Dermis blood vessel endothelial cell (primary cell): ENCODE measurements at places on chromosomes 6 and 20. TPM values are rescaled to one million over a fixed set of nuclear protein-coding genes. Genes with fewer than 3 reads are reported as not detected.

Gene LMBRD1
- total RNA-seq, result 23.0 and 28.0 TPM in 2 replicates

Gene IL20RA
- total RNA-seq, result 0.51 and 0.79 TPM in 2 replicates

Gene TNFRSF6B
- total RNA-seq, result 16.8 and 22.0 TPM in 2 replicates

Gene MARCKS
- total RNA-seq, result 311 and 333 TPM in 2 replicates

Gene CD93
- 361 and 441 TPM in 2 replicates for total RNA-seq

Gene TLDC2
- total RNA-seq, result under 0.01 and 0.14 TPM in 2 replicates

Gene TNFRSF21
- total RNA-seq, result 56.0 and 71.9 TPM in 2 replicates

Gene CFB
- total RNA-seq, result 1.6 and 2.0 TPM in 2 replicates

Gene CCM2L
- 31.1 and 35.5 TPM in 2 replicates for total RNA-seq

Gene SLPI
- 0.70 and 2.0 TPM in 2 replicates for total RNA-seq

Gene CALHM6
- total RNA-seq, result 0.33 and 0.85 TPM in 2 replicates

Gene EPHA7
- under 0.01 TPM in 2 replicates for total RNA-seq

Gene RIPK1
- 30.5 and 35.4 TPM in 2 replicates for total RNA-seq

Gene PXDC1
- total RNA-seq, result 61.5 and 135 TPM in 2 replicates

Gene IRF4
- total RNA-seq, result 0.05 TPM in 1 of 2 replicates, not detected in the other

Gene C4B
- total RNA-seq, result 1.2 and 2.6 TPM in 2 replicates

Gene SNRPB2
- total RNA-seq, result 51.2 and 55.8 TPM in 2 replicates

Gene ETV7
- total RNA-seq, result 0.09 and 0.17 TPM in 2 replicates

Gene MYB
- total RNA-seq, result 0.17 and 0.19 TPM in 2 replicates

Gene PRICKLE4
- 6.9 and 10.4 TPM in 2 replicates for total RNA-seq

Gene LRRC73
- 0.14 and 0.17 TPM in 2 replicates for total RNA-seq

Gene TAAR5
- not detected in 2 replicates for total RNA-seq

Gene CLIC5
- under 0.01 and 0.09 TPM in 2 replicates for total RNA-seq

Gene DSP
- 53.1 and 95.4 TPM in 2 replicates for total RNA-seq

Gene PCMT1
- 132 and 137 TPM in 2 replicates for total RNA-seq

Gene PHACTR3
- 0.51 and 1.3 TPM in 2 replicates for total RNA-seq

Gene SNAP91
- total RNA-seq, result 0.51 and 1.0 TPM in 2 replicates

Gene PABPC1L
- total RNA-seq, result 1.3 and 2.6 TPM in 2 replicates

Gene VGLL2
- total RNA-seq, result not detected in 2 replicates

Gene CD109
- total RNA-seq, result 25.2 and 36.3 TPM in 2 replicates

Gene AVP
- total RNA-seq, result not detected in 2 replicates

Gene BANF2
- not detected in 2 replicates for total RNA-seq

Gene COL9A1
- not detected in 2 replicates for total RNA-seq

Gene CST9L
- total RNA-seq, result not detected in 2 replicates

Gene THBS2
- 0.79 and 2.0 TPM in 2 replicates for total RNA-seq

Gene AKAP12
- total RNA-seq, result 647 and 699 TPM in 2 replicates

Gene DHX16
- total RNA-seq, result 39.3 and 52.6 TPM in 2 replicates

Gene STMND1
- not detected in 2 replicates for total RNA-seq

Gene HLA-DRB5
- total RNA-seq, result not detected in 2 replicates

Gene ARFGEF3
- 2.0 and 5.8 TPM in 2 replicates for total RNA-seq

Gene POLR3F
- 9.0 and 11.6 TPM in 2 replicates for total RNA-seq

Gene MCHR2
- total RNA-seq, result not detected in 2 replicates

Gene BAK1
- 23.5 and 24.3 TPM in 2 replicates for total RNA-seq

Gene OPRM1
- not detected in 2 replicates for total RNA-seq

Gene KCNB1
- total RNA-seq, result under 0.01 TPM in 1 of 2 replicates, not detected in the other

Gene OXT
- not detected in 2 replicates for total RNA-seq

Gene C6orf89
- 27.7 and 35.8 TPM in 2 replicates for total RNA-seq

Gene RAMACL
- total RNA-seq, result 2.9 and 6.6 TPM in 2 replicates

Gene MYMX
- total RNA-seq, result 0.23 TPM in 1 of 2 replicates, not detected in the other

Gene GPR6
- total RNA-seq, result not detected in 2 replicates

Gene CGA
- total RNA-seq, result not detected in 2 replicates

Gene KIF6
- 0.19 TPM in 1 of 2 replicates, not detected in the other for total RNA-seq

Gene TMEM181
- total RNA-seq, result 43.9 and 57.9 TPM in 2 replicates

Gene PROKR2
- not detected in 2 replicates for total RNA-seq

Gene SAMD3
- not detected in 2 replicates for total RNA-seq
